ENCODE measurements at places on chromosomes 12 and 14.

DNA sequence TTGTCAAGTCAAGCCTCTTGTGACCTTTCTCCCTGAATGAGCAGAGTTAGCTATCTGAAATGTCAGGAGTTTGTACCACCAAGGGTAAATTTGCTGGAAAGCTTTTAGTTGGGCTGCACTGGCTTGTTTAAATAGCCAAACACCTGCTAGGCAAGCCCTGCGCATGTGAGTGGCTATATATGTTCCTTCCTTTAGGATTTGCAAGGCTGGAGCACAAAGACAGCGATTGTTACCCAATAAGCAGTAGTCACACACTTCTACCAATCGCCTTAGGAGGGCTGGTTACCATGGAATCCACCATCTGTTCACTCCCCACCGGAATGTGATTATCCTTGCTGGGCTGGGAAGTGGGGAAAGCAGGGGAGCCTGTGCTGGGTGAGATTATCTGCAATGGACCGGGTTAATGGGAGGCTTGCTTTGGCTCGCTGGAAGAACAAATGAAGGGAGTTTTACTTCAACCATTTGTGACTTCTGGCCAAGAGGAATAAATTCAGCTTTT, 102.5 kb downstream of the FGD4 start:
- DNase-seq: no peak

DNA sequence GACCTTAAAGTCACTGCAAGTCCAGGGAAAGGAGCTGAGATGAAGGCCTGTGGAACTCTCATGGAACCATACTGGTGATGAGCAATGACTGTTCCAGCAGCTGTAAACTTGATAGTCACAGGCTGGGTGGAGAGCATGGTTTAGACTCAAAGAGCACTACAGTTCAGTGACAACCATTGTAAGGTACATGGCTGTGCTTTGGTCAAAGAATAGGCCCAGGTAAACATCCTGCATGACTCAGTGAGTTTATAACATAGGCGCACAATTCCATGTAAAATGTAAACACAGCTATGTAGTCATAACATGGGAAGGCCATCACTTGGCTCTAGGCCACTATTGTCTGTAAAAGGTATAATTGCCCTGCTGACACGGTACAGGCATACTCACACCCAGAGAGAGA, 119.3 kb upstream of the FSCB start:
- no peak for DNase-seq

- no peak for DNase-seq
Measured at GRCh38 chr14:62097072-62097471, 334.9 kb downstream of the SNAPC1 start.

- no peak for DNase-seq
Measured at GRCh38 chr14:103091041-103091882, 3.3 kb upstream of the EXOC3L4 start.

- no peak for DNase-seq
Measured at GRCh38 chr14:46571970-46572369, 79.6 kb downstream of the RPL10L start.

- no peak for DNase-seq
Measured at GRCh38 chr14:24385524-24385923, 13.3 kb upstream of the NYNRIN start.

DNA sequence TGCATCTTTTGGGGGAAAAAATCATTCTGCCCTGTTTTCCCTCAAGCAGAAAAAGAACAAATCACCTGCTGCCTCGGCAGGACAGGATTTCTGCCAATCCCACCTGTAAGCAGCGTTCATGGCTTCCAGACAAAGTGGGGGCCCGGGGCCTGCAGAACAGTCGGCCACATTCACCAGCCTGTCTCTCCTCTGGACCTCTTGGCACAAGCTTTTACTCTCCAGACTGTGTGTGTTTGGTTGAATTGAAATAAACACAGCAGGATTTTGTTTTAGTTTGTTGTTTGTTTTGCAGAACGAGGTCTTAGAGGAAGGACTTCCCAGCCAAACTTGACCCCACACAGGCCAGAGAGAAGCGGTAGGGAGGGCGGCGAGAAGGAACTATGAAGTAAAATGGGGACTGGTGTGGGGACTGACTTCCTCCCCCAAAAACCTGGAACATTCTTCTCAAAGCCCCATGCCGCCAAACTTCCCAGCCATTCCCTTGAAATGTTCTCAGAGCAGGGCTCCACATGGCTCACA, 41.7 kb upstream of the FOS start:
- DNase-seq: no peak

GRCh38 chr12:7441216-7441615, 2.7 kb downstream of the CD163L1 start:
- DNase-seq: no peak

DNA sequence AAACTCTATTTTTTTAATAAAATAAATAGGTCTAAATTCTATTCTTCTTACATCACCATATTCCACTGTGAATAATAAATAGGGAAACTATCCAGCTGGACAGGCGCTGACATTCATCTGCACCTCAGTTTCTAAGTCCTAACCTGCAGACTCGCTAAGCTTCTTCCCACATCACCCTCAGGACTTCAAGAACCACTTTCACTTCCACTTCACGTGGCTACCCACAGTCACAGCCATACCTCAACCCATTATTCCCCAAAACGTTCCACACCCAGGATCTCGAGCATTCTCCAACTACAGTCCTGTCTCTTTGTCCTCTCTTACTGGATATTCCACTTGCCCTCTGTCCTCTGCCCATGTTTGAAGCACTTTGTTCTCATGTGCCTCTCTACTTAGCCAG, 71.1 kb downstream of the C2CD5 start:
- no peak for DNase-seq

DNA sequence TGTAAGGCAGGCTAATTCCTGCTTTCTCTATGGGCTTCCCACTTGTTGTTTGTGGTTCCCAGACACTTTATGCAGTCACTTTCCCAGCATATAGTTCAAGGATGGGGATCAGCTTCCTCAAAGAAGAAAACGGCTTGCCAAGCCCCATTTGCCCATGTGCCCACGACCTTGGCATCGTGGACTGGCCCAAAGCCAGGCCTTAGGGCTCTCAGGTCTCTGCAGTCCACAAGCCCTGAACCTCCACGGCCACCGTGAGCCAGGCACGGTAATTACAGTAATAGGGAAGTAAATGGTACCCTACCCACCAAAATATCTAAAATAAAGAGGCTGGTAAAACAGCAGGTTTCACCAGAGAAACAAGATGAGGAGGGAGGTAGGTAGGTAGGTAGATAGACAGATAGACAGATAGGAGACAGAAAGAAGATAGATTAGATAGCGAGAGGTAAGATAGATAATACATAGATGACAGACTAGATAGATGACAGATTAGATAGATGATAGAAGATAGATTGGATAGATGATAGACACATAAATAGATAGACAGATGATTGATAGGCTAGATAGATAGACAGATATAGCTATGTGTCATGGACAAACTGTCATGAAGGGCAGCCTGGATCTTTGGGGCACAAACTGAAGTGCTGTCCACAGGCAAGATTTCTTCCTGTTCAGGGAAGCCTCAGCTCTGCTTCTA, 163.1 kb downstream of the SLC15A4 start:
- DNase-seq: no peak

GRCh38 chr14:85221832-85222231, 308.1 kb upstream of the FLRT2 start:
- DNase-seq: no peak

DNA sequence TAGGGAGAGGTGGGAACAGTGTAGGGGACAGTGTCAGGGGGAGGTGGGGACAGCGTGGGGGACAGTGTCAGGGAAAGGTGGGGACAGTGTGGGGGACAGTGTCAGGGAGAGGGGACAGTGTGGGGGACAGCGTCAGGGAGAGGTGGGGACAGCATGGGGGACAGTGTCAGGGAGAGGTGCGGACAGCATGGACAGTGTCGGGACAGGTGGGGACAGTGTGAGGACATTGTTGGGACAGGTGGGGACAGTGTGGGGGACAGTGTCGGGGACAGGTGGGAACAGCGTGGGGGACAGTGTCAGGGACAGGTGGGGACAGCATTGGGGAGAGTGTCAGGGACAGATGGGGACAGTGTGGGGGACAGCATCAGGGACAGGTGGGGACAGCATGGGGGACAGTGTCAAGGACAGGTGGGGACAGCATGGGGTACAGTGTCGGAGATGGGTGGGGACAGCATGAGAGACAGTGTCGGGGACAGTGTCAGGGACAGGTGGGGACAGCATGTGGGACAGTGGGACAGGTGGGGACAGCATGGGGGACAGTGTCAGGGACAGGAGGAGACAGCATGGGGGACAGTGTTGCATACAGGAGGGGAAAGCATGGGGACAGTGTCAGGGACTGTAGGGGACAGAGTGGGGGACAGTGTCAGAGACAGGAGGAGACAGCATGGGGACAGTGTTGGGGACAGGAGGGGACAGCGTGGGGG, 139.0 kb downstream of the TMEM121 start:
- no peak for DNase-seq

GRCh38 chr12:2097617-2098016, 44.8 kb downstream of the CACNA1C start:
- no peak for DNase-seq

GRCh38 chr14:22962061-22962676, 5.3 kb upstream of the HAUS4 start:
- DNase-seq: no peak

DNA sequence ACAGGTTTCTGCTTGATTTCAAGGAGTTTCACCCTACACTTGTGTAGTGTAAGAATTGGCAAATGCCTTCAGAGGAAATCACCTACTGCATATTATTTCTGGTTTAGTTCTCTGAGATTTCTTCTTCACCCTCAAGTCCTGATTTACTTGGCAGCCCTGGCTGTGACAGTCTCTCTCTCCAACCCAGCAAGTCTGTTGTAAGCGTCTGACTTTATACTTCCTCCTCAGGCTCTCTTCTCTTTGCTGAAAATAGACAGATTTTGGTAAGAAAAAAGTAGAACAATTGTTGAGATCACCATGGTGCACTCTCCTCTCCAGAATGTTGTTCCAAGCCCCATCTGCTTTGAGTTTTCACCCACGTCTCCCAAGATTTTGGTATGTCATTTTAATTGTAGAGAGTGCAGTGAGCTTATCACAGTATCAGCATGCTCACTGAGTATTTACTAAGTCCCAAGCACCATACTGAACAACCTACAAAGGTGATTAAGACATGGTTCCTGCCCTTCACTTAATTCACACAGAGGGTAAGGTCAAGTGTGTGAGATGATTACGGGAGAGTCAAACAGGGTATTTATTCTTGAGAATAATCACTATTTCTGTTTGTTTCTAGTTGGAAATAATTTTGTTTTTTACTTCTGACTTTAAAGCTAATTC, 148.7 kb downstream of the MDGA2 start:
- no peak for DNase-seq

GRCh38 chr12:66600903-66601302, 78.0 kb downstream of the GRIP1 start:
- no peak for DNase-seq

- DNase-seq: no peak
Measured at GRCh38 chr12:89856431-89856830, 147.8 kb upstream of the ATP2B1 start.

DNA sequence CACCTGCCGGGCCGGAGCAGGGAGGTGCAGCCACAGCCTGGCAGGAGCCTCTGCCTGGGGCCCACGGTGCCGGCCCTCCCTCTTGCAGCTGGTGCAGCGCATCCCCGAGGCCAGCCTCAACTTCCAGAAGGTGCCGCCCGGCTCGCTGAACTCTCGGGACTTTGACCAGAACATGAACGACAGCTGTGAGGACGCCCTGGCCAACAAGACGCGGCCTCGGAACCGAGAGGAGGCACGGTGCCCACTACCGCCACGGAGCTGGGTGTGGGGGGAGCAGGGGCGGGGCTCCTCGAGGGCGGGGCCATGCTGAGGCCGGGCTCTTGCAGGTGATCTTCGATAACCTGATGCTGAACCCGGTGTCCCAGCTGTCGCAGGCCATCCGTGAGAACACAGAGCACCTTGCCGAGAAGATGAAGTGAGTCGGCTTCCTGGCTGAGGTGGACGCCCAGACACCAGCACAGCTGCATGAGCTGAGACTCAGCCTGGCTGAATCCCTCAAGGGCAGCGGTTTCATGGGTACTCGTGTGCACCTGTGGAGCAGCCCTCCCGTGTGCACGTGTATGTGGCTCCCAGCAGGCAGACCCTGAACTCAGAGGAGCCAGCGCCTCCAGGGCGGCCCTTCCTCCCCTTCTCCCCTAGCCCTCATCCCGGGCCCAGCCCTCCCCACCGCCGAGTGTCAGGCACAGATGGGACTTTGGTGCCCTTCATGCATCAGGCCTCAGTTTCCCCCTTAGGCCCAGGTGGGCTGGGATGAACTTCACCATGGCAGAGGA, 28.6 kb downstream of the CEP170B start:
- no peak for DNase-seq

DNA sequence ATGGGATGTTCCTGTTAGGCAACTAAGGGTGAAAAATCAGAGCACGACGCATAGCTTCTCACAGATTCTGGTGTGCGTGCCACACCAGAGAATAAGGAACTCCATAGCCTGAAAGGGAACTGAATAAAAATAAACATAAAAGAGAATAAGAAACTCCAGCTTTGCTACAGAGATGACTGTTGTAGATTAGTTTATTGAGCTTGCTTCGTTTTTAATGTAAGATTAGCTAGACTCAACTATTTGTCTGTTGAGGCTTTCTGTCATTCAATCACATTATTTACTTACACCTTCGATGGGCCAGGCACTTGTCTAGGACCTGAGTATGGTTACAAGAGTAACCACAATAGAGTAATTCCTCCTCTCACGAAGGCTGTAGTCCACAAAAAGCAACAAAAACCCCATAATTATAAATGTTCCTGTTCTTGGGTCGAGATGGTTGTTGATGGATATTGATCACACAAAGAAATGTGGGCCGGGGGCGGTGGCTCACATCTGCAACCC, 807 bp upstream of the ZCCHC8 start:
- DNase-seq: no peak

DNA sequence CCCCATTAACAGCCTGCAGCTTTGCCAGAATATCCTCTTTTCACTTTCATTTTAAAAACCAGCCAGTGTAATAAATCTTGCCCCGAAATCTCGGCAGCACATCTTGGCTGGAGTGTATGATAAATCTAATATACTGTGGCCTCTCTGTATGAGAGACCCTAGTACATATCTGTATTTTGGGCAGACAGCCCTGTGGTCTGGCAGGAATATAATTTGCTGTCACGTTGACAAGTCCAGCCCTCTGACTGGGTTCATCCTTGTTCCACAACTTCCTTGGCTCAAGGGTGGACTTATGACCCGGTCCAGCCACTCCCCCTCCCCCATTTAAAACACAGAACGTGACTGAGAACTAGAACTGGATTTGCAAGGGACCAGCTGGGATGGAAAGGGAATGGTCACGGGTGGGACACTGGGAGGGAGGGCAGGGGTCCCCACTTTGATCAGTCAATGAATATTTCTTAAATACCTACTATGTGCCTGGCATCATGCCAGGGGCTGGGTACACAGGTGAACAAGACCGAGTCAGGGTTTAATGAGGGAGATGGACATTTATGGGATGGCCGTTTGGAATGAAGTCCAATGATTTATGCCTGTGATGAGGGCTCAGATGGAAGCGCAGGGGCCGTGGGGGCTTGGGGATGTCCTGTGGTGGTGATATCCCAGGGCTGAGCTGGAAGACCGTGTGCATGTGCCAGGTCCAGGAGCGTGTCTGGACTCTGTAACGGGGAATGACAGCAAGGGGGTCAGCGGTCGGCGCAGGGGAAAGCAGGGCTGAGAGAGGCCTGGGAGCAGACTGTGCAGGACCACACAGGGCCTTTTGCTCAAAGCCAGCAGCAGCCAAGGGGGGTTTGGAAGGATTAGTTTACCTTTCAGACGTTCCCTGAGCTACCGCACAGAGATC, 190.5 kb downstream of the PHETA1 start:
- DNase-seq: no peak

GRCh38 chr14:78805570-78805969, 635.4 kb downstream of the NRXN3 start:
- DNase-seq: no peak

GRCh38 chr14:22776215-22776614, 9.7 kb downstream of the OXA1L start:
- no peak for DNase-seq
